ENCODE measurements at places on chromosomes 12 and 14.

- DNase-seq, result peak; percentile 12
These were observed 50.7 kb downstream of the TPCN1 start for GRCh38 chr12:113271853-113272561.

DNA sequence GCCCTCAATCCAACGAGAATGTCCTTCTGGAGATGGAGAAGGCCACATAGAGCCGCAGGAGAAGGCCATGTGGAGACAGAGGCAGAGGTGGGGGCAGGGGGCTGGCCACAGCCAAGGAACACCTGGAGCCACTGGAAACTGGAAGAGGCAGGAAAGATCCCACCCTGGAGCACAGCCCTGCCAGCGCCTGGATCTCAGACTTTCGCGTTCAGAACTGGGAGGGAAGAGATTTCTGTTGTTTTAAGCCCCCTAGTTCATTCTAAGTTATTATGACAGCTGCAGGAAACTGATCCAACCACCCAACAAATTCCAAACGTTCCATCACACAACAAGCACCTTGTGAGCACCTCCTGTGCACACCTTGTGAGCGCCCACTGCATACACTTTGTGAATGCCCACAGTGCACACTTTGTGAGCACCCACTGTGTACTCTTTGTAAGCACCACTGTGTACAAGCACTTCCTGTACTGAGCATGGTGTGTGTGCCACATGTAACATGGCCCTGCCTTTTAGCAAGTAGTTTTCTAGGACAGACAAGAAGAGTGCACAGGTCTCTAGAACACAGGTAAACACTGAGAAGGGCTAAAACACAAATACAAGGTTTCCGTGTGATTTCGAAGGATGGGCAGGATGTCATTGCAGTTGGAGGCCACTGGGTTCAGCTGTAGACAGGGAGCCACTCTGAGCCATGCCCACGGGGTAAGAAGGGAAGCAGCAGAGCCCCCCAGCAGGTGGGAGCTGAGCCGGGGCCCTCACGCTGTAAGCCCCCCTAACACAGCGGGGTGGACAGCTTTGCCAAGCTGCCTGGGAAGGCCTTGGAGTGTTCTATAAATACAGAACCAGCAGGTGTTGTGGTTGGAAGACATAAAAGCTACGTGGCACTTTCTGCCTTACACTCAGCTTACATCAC is 15.4 kb downstream of the RIMBP2 start:
- DNase-seq, result no peak

DNA sequence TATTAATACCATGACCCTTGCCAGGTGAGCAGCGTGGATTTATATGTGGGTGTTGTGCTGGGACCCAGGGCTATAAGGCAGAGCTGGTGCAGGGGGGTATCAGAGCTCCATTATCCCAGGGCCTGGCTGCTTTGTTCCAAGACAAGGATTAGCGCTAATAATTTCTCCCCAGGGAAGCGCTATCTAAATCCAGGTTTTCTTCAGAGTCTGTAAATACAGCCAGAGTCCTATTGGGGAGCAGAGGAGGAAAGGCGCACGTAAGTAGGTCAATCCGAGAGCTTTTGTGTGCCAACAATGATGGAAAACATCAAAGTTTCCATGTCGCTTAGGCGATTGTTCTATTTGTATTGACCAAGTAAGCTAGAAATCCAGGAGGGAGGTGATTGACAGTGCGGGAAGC is 1009.7 kb downstream of the VRK1 start:
- DNase-seq, result no peak

- DNase-seq, result no peak
These were observed 9.0 kb upstream of the CPNE6 start for GRCh38 chr14:24062216-24062980.

- DNase-seq, result peak; percentile 5
These were observed 11.2 kb downstream of the ESRRB start for GRCh38 chr14:76386944-76387782.
